Esophagus mucosa (tissue), 1 donor: ENCODE measurements at places on chromosomes 3 and 15.

- peak; percentile 84 for ATAC-seq
These were observed 1.9 kb downstream of the SPINT1 start for GRCh38 chr15:40845511-40846284.

DNA sequence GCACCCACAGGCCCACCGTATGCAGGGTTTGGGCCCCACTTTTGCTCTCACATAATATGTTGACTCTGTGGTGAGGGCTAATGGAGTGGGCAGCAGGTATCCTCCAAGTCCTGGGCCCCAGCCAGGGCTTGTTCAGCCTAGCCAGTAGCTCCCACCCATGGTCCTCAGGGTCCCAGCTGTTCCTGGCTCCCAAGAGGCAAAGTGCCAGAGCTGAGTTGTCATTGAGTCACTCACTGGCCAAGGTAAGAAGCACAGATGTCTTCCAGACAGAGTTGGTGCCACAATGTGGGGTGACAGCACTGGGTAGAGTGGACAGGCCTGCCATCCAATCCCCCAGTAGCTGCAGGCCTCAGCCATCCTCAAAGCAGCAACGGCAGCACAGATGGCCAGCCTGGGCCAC, 4.3 kb downstream of the SHF start:
- no peak for ATAC-seq

- ATAC-seq: no peak
These were observed 56.3 kb downstream of the PDZRN3 start for GRCh38 chr3:73568371-73568862.

DNA sequence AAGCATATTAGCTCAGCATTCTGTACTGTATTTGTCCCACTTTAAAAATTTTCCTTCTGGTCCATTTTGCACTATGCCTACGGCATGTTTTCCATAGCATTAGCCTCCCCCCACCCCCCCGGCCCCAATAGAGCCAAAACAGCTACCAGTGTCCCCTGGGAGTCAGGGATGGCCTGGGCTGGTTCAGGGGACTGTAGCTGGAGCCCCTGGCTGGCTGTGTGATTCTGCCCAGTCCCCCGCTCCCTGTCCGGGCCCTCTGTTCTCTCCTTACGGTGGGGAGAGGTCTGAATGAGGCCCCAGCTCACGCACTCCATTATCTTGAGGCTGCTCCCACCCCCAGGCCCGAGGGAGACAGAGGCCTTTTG, 70.1 kb downstream of the KLF15 start:
- ATAC-seq: no peak

- no peak for ATAC-seq
These were observed 76.0 kb upstream of the SNRK start for GRCh38 chr3:43210049-43211027.

DNA sequence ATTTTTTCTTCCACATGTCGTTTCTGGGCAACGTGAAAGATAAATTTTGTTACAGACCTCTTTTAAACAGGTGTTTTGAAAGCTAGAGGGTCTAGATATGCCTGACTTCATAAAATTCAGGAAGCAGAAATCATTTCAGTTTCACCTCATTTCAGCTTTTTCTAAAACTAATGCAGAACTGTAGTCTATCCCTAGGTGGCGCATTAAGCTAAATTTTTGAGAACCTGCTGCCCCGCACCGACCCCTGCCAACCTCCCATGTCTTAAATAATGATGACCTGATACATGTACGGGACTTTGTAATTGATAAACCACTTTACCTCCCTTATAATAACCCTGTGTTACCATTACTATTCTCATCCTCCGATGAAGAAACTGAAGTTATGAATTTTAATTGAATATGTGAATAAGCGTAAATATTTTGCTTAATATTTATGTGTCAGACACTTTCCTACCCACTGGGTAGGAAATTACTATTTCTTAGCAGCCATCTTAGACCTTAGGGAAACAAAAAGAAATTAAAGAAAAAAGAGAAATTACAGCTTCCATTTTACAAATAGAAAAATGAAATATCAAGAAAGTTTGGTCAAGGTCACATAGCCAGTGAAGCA, 78.7 kb upstream of the GCNT3 start:
- ATAC-seq: peak; percentile 12

- ATAC-seq: no peak
These were observed 24.7 kb upstream of the BSN start for GRCh38 chr3:49529567-49529966.
